Lung microvascular endothelial cell (primary cell): ENCODE measurements at places on chromosomes 6 and 20. TPM values are rescaled to one million over a fixed set of nuclear protein-coding genes. Genes with fewer than 3 reads are reported as not detected.

MOG gene
- total RNA-seq, result not detected in 2 replicates

UST gene
- total RNA-seq, result under 0.01 TPM in 2 replicates

RIN2 gene
- total RNA-seq, result 71.4 and 80.2 TPM in 2 replicates

CYP21A2 gene
- not detected in 2 replicates for total RNA-seq

HLA-DQA1 gene
- total RNA-seq, result not detected in 2 replicates

NRN1 gene
- total RNA-seq, result 28.1 and 41.9 TPM in 2 replicates

TRAPPC3L gene
- under 0.01 TPM in 1 of 2 replicates, not detected in the other for total RNA-seq

BEND6 gene
- total RNA-seq, result 0.22 TPM in 1 of 2 replicates, not detected in the other

ARFGEF3 gene
- total RNA-seq, result 1.8 and 2.0 TPM in 2 replicates

CLDN20 gene
- total RNA-seq, result not detected in 2 replicates

CD24 gene
- total RNA-seq, result under 0.01 TPM in 1 of 2 replicates, not detected in the other

PARD6B gene
- total RNA-seq, result 0.20 and 0.22 TPM in 2 replicates

ZKSCAN3 gene
- 3.1 and 4.0 TPM in 2 replicates for total RNA-seq

SLC17A1 gene
- total RNA-seq, result not detected in 2 replicates

SYCP2 gene
- 0.44 and 1.2 TPM in 2 replicates for total RNA-seq

SIRPD gene
- total RNA-seq, result not detected in 2 replicates

HFE gene
- 1.4 and 1.7 TPM in 2 replicates for total RNA-seq
